ENCODE measurements at places on chromosomes 4 and X.

GRCh38 chr4:31106419-31106818, 386.2 kb downstream of the PCDH7 start:
- DNase-seq, result no peak

- no peak for DNase-seq
These were observed 769.8 kb upstream of the NDST4 start for GRCh38 chr4:115883231-115883630.

DNA sequence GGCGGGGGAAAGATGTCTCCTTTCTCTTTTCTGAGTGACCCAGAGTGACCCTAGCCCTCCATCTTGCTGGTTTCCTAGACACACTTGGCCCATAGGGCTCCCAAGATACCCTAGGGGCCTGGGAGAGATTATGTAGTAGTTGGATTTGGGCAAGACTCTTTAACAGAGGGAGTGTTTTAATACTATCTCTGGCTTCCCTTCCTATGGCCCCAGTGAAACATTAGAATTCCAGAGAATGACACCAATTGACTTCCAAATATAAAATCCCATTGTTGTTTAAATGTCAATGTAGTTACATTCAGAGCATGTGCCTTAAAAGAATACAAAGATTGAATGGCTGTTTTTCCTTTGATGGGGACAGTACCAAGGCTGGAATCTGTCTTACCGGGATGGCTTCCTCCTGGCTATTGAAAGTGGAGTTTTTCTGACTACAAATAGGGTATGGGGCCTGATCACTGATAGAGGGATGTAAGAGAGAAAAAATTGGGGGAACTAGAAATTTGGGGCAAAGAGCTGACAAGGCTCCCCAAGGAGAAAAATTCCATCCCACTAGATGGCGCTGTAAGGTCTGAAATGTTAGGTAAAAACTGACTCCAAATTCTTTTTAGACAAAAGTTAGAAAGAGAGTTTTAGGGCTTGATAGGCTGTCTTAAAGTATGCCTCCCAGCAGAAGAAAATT, 10.7 kb downstream of the TENT5D start:
- DNase-seq, result no peak

DNA sequence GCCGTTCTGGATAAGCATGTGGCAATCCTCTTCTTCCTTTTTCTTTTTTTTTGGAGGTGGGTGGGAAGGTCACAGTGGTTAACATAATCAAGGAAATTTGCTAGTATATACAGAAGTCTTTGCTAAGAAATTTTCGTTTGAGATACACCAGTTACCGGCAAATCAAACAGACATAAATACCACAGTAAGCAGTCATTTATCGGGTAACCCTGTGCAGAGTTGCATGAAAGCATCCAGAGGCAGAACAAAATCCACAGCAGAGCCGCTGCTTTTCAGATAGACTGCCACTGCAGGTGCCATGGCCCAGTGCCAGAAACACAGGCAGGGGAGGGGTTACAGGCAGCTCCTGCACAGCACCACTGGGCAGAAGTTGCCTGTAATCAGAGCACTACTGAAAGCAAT, 179.1 kb upstream of the MAB21L2 start:
- DNase-seq, result peak; percentile 10

GRCh38 chr4:185358959-185359358, 36.8 kb downstream of the LRP2BP start:
- DNase-seq, result no peak

DNA sequence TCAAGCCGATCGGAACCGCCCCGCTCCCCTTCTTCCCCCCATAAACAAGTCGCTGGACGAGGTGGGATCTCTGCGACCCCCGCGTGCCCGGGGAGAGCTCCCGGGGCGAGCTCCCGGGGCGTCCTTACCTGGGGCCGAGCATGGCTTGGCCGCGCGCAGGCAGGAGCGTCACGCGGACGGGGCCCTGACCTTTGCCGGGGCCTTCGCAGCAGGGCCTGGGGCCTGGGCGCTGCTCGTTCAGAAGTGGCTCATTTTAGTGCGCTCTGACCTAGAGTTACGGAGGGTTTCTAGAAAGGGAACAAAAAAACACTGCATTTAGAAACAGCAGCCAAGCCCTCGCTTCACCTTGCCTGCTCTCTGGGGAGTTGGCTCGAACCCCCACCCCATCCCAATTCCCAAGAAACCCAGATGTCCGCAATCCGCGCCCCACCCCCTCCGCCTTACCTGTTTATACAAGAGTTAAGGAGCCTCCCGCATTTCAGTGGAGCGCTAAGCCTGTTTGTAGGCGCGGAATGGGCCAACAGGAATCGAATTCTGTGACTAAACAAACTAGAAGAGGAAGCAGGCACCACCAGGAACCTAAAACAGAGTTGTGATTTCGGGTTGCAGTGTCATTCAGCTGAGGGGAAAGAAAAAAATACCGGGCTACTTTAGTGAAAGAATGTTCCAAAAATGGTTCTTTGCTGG, 814 bp upstream of the RBM47 start:
- DNase-seq, result peak; percentile 70
